Activated CD4-positive, alpha-beta T cell treated with anti-CD3 and anti-CD28 coated beads, Interleukin-2, amount 10 ng/mL, durations not matched to agents 7 days and 5 days (primary cell): ENCODE measurements at places on chromosomes 3 and 15. TPM values are rescaled to one million over a fixed set of nuclear protein-coding genes. Genes with fewer than 3 reads are reported as not detected.

LIPH gene
- total RNA-seq: not detected

SEMA3G gene
- not detected for total RNA-seq

- no peak for DNase-seq
Measured at GRCh38 chr3:56484525-56485032, 16.3 kb upstream of the ERC2 start.

GRCh38 chr3:133491481-133492059, 81.9 kb upstream of the CDV3 start:
- DNase-seq: no peak

DNA sequence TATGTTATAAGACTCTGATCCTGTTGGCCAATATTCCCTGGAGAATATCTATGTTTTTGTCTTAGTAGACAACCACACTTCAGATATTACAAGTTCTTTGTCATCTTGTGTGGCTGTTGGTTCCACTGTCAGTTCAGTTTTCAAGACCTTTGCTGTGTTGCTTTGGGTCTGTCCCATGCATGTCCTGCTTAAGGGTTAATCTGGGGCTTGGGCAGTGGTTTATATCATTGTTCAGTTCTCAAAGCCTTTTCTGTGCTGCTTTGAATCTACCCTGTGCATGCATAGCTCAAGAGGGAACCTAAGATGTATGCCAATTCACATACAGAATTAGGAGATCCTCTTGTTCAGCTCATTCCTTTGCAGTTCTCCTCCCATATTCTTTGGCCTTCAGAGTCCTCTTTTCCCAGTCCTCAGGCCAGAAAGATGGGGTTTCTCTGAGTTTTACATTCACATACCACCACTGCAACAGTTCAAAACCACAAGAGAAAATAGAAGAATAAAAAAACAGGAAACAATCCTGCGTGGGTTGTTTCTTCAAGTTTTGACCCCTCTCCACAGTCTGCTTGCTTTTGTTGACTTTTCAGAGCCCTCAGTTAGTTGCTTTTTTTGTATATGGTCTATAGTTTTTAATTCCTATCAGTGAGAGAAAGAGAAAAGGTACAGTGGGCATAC, 21.6 kb downstream of the BUB1B start:
- no peak for DNase-seq

- DNase-seq: no peak
Measured at GRCh38 chr3:55765398-55765797, 278.3 kb upstream of the WNT5A start.

IQCH gene
- 0.77 TPM for total RNA-seq

ZBTB38 gene
- 26.1 TPM for total RNA-seq

GRCh38 chr3:143380449-143380848, 260.9 kb downstream of the CHST2 start:
- no peak for DNase-seq

DNA sequence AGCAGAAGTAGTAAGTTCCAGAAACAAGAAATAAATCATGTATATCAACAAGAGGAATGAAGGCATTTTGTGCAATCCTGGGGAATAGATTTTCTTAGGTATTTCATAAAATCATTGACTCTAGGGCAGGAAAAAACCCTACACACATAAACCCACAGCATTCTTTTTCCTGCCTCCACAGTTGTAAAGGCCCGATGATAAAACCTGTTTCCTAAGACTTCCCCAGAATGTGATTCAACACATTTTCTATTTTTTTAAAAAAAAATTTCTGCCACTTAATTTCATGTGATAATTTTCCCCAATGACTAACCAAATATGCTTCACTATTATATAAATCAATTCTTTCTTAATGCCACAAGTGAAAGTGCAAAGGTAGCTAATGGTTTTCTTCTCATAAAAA, 407.0 kb downstream of the FHIT start:
- DNase-seq: no peak

- DNase-seq: no peak
Measured at GRCh38 chr3:17119201-17120072, 234.7 kb downstream of the PLCL2 start.

- no peak for DNase-seq
Measured at GRCh38 chr3:133713347-133713746, 32.8 kb upstream of the TF start.

- DNase-seq: no peak
Measured at GRCh38 chr3:174541708-174542315, 317.3 kb upstream of the NAALADL2 start.

PRTG gene
- not detected for total RNA-seq

GRCh38 chr3:191314109-191314728, 15.0 kb upstream of the CCDC50 start:
- DNase-seq: no peak

GRCh38 chr3:136283627-136284026, 33.5 kb downstream of the PCCB start:
- DNase-seq: no peak

DNA sequence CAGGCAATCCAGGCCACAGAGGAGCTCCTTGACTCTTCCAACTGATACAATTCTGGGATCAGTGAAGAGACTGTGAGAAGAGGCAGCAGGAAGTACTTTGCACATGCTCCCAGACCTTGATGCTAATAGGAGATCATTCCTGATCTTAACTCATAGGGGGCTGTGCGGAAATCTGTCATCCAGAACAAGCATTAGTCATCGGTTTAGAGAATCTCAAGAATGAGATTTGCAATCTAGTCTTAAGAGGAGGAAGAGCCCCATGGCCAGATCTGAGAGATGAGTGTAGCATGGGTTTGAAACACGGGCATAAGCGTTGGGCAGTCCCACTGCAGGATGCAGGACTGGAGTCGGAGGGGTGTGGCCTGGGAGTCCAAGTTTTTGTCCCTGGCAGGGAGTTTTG, 1081.1 kb downstream of the NAALADL2 start:
- no peak for DNase-seq

DNA sequence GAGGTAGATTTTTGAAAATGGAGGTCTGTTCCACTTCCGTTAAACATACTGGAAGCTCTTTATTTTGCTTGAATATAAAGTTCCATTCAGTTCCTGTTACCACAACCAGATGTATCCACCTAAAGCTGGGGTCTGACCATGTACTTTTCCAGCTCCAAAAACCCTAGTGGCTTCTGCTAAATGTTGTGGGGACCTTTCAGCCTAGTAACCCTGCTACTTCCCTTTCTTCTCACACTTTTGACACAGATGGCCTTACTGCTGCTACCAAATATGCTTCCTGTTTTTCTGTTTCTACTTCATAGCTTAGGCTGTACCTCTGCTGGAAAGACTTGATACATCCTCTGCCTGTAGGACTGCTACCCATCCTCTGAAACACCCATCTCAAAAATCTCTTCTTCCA, 87.8 kb downstream of the COL6A6 start:
- DNase-seq: no peak

- no peak for DNase-seq
Measured at GRCh38 chr3:168271932-168272331, 176.2 kb upstream of the GOLIM4 start.

- peak; percentile 31 for DNase-seq
Measured at GRCh38 chr3:17775073-17775472, 32.6 kb upstream of the TBC1D5 start.

HCLS1 gene
- 339 TPM for total RNA-seq

- DNase-seq: no peak
Measured at GRCh38 chr15:22908830-22909229, 70.4 kb downstream of the NIPA2 start.

AHSG gene
- not detected for total RNA-seq

GRCh38 chr3:73624821-73625665, at the start of gene PDZRN3:
Gene PDZRN3 (minus strand): TSS chr3:73624941.
- no peak for DNase-seq

C3orf49 gene
- not detected for total RNA-seq

GRCh38 chr3:158747417-158747816, 15.2 kb upstream of the RARRES1 start:
- no peak for DNase-seq

GRCh38 chr15:61680260-61681037, 379.8 kb downstream of the VPS13C start:
- DNase-seq: no peak

- no peak for DNase-seq
Measured at GRCh38 chr3:143134471-143134870, 14.9 kb downstream of the CHST2 start.

GRCh38 chr3:162175878-162176277, 679.3 kb downstream of the OTOL1 start:
- DNase-seq: no peak

DNA sequence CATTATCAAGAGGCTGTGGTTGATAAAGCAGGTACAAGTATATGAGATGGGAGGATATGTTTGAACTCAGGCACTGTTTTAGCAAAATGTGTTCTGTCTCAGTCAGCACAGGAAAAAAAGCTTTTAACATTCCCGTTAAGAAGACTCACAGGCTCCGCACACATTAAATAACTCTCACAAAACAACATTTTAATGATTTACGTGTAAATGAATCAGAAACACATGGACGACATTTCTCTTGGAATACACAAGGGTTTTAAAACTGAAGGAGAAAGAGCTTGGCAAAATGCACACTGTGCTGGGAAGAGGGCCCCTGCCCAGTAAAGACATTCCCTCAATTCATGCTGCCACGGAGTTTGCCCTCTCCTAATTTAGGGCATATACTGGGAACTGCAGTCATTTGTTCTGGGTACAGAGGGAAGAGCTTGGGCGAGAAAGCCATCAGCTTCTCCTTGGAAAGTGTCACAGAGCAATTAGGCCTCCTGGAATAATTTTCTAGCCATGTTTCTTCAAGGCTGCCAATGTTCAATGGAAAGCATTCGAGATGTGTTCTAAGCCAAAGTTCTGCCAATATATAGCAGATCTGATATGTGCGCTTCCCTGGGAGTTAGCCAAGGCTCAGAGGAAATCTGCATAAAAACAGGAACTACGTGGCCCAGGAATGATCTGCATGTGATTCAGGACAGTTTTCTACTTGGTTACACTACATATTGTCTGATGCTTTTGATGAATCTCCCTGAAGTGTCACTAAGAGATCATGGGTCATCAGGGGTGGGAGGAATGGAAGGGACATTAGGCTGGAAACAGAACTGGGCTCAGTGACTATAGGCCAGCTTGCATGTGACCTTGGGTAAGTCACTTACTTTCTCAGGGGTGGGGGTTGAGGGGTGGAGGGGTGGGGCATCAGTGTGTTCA, 2.2 kb upstream of the MASP1 start:
- no peak for DNase-seq

DNA sequence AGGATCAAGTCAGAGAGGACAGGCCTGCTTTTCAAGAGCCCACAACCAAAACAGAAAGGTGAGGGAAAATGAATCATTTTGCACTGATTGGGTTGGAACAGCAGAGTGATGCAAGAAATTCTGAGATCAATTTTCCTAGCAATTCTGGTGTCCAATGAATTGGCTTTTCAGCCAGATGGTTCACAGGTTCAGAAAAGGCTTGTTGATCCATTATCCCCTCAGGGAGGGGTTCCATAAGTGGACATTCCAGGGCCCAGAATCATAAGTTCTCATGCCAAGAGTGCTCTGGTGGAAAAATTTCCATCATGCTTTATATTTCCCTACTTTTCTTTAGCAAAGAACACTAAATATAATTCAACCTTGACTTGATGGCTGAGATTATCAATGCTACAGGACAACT, 16.2 kb downstream of the RBP2 start:
- DNase-seq: no peak
